Stomach (tissue), 19 donors: ENCODE measurements at places on chromosomes 1 and 21.

- H3K27ac ChIP-seq: peak overlapping the region; percentile 98
- peak overlapping the region; percentile 90 for H3K4me3 ChIP-seq
- H3K4me1 ChIP-seq: no peaks in the 10 kb centered on the region
- DNase-seq: no peak
- H3K27me3 ChIP-seq: no peaks in the 10 kb centered on the region
These were observed 472 bp upstream of the USP25 start for GRCh38 chr21:15729346-15729673.

GRCh38 chr1:51295926-51296325 lies 34.4 kb downstream of the TTC39A start:
- no peak for DNase-seq
- no peak overlapping the region for H3K27ac ChIP-seq
- H3K36me3 ChIP-seq: no peaks in the 10 kb centered on the region

GRCh38 chr1:80251591-80251990 lies 1245.1 kb upstream of the ADGRL4 start:
- DNase-seq: peak; percentile 3
- H3K4me1 ChIP-seq: no peaks in the 10 kb centered on the region
- no peaks in the 10 kb centered on the region for H3K36me3 ChIP-seq

DNA sequence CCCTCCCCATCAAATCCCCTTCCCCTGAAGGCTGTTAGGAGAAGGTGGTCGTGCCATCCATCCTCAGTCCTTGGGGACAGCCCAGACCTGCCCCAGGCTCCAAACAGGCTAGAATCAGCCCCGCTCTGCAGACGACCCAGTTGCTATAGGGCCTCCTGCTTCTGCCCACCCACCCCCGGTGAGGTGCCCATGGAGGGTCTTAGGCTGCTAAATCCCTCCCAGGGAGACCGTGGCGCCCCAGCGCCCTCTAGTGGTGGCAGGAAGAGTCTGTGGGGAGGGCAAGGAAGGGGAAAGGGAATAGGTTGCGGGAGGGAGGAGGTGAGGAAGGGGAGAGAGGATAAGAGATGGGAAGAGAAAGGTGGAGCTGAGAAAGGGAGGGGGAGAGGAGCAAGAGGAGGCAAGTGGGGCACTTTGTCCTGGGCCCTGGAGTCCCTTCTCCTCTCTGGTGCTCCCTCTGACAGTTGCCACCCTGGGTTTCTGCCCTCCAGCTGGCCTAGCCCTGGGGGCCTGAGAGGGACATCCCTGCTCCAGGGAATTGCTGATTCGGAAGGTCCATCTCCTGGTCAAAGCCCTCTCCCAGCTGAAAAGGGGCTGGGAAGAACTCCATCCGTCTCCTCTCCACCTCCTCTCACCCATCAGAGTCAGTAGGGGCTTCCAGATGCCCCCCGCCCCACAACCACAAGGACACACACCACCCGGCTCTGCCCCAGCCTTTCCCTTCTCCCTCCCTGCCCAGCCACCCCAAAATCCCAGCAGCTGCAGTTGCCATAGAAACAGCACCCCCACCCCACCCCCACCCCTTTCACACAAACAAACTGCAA lies 55.4 kb downstream of the CAMK2N1 start:
- H3K4me1 ChIP-seq: no peaks in the 10 kb centered on the region
- no peak overlapping the region for H3K4me3 ChIP-seq
- peak; percentile 57 for DNase-seq
- H3K27me3 ChIP-seq: peaks cover 24% of the 10 kb centered on the region
- no peak overlapping the region for H3K27ac ChIP-seq

GRCh38 chr1:85681087-85681486 lies 27.1 kb downstream of the ZNHIT6 start:
- no peak overlapping the region for H3K27ac ChIP-seq
- H3K36me3 ChIP-seq: peaks cover 37% of the 10 kb centered on the region
- H3K4me3 ChIP-seq: no peak overlapping the region
- peak; percentile 70 for DNase-seq

GRCh38 chr1:203378556-203379245 lies 27.8 kb upstream of the FMOD start:
- H3K27ac ChIP-seq: no peak overlapping the region
- no peaks in the 10 kb centered on the region for H3K36me3 ChIP-seq
- peaks cover under 1% of the 10 kb centered on the region for H3K4me1 ChIP-seq
- no peak for DNase-seq

DNA sequence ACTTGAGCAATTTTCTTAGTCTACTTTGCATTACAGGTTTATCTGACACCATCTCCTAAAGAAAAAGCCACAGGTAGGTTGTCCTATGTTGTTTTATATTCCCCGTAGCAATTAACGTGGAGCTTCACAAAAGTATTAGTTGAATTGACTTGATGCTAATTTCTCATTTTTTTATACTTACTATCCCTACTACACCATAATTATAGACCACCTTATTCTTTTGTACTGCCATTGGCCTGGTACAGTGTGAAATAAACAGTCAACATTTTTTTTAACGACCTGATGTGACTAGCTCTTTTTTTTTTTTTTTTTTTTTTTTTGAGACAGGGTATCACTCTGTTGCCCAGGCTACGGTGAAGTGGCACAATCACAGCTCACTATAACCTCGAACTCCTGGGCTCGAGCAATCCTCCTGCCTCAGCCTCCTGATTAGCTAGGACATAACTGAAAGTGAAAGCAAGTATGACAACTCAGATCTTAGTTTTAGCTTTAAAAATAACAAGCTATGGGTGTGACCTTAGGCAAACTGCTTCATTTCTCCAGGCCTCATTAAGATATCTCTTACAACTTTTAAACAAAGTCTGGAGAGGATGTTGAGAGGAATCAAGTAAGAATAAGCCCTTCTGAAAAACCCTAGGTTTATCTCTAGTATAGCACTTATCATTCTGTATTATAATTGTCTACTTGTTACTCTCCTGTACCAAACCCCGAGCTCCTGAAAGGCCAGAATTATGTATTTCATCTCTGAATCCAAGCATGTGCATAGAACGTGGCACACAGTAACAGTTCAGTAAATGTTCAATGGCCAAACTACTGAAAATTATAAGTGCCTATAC lies 49.5 kb downstream of the LUZP1 start:
- no peak overlapping the region for H3K4me3 ChIP-seq
- peaks cover 17% of the 10 kb centered on the region for H3K4me1 ChIP-seq
- H3K27me3 ChIP-seq: no peaks in the 10 kb centered on the region
- no peak for DNase-seq

GRCh38 chr1:15963968-15964648 lies 11.8 kb downstream of the ZBTB17 start:
- H3K4me3 ChIP-seq: no peak overlapping the region
- H3K36me3 ChIP-seq: no peaks in the 10 kb centered on the region
- H3K27ac ChIP-seq: no peak overlapping the region
- peaks cover 64% of the 10 kb centered on the region for H3K4me1 ChIP-seq
- no peak for DNase-seq
- H3K27me3 ChIP-seq: no peaks in the 10 kb centered on the region

DNA sequence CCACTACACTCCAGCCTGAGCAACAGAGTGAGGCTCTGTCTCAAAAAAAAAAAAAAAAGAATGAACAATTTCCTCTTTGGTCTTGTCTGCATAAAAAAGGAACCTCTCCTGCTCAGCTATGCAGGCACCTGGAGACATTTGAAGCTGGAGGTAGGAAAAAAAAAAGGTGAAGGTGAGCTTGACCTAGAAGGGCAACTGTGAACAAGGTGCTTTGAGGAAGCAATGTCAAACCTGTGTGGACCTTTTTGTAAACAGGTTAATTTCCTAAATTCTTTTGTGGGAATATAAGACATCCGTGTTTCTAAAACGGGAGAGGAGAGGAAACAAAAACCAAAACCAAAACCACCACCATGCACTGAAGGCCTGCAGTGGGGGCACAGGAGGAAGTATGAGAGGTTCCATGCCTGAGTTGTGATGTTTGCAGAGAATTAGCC lies 77.5 kb downstream of the SLC45A1 start:
- no peak for DNase-seq
- peaks cover 90% of the 10 kb centered on the region for H3K4me1 ChIP-seq
- peaks cover 13% of the 10 kb centered on the region for H3K36me3 ChIP-seq
- peak overlapping the region; percentile 73 for H3K27ac ChIP-seq
- peak overlapping the region; percentile 5 for H3K4me3 ChIP-seq
- H3K27me3 ChIP-seq: no peaks in the 10 kb centered on the region

- H3K4me1 ChIP-seq: no peaks in the 10 kb centered on the region
- no peak overlapping the region for H3K27ac ChIP-seq
- no peak overlapping the region for H3K4me3 ChIP-seq
- DNase-seq: no peak
- H3K36me3 ChIP-seq: no peaks in the 10 kb centered on the region
These were observed 18.9 kb upstream of the TUT4 start for GRCh38 chr1:52571783-52572182.

- no peaks in the 10 kb centered on the region for H3K27me3 ChIP-seq
- no peak overlapping the region for H3K4me3 ChIP-seq
- no peak overlapping the region for H3K27ac ChIP-seq
- H3K36me3 ChIP-seq: no peaks in the 10 kb centered on the region
- DNase-seq: no peak
These were observed 139.6 kb downstream of the FOXD2 start for GRCh38 chr1:47577303-47578025.

- no peak for DNase-seq
- no peak overlapping the region for H3K27ac ChIP-seq
- H3K27me3 ChIP-seq: no peaks in the 10 kb centered on the region
- H3K36me3 ChIP-seq: peaks cover 84% of the 10 kb centered on the region
These were observed 29.7 kb upstream of the MTMR11 start for GRCh38 chr1:149966405-149966804.

DNA sequence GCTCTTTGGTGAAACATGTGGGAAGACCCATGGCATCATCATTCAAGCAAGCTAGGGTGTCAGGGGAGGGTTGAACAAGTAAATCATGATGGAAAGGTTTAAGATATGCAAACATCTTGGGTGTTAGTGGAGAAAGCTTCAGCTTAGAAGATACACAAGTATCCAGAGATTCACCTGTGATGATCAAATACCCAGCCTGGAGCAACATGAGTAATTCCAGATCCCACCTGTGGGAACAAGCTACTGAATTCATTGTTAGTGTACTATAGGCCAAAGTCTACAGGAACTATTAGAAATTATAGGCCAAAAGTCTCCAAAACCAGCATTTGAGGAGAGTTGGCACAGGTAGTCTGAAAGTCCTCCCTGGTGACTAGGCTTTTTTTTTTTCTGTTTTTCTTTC lies 499.9 kb downstream of the NUF2 start:
- no peaks in the 10 kb centered on the region for H3K27me3 ChIP-seq
- no peak overlapping the region for H3K27ac ChIP-seq
- no peaks in the 10 kb centered on the region for H3K4me1 ChIP-seq
- no peaks in the 10 kb centered on the region for H3K36me3 ChIP-seq
- H3K4me3 ChIP-seq: no peak overlapping the region

DNA sequence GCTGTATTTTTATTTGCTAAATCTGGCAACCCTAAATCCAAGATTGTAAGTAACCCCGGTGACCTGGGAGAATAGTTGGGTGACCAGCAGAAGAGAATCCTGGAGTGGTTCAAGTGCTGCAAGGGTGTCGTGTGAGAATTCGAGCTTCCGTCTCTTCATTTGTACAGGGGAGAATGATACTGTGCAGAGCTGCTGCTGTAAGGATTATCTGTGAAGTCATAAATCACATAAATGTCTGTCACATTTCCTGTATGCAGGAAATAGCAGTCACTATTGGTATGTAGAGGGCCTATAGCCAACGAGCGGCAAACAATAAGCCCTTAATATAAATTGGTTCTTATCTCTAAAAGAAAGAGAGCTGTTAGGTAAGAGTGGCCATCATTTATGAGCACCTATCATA lies 90.7 kb downstream of the ATP1A1 start:
- no peak overlapping the region for H3K4me3 ChIP-seq
- DNase-seq: no peak
- no peaks in the 10 kb centered on the region for H3K27me3 ChIP-seq

- H3K4me3 ChIP-seq: no peak overlapping the region
- H3K27me3 ChIP-seq: no peaks in the 10 kb centered on the region
- no peaks in the 10 kb centered on the region for H3K4me1 ChIP-seq
- no peak for DNase-seq
These were observed 48.5 kb downstream of the FH start for GRCh38 chr1:241470908-241471590.

GRCh38 chr1:233695901-233696300 lies 82.0 kb downstream of the KCNK1 start:
- no peaks in the 10 kb centered on the region for H3K36me3 ChIP-seq
- H3K27me3 ChIP-seq: no peaks in the 10 kb centered on the region
- H3K4me3 ChIP-seq: no peak overlapping the region
- no peak overlapping the region for H3K27ac ChIP-seq

DNA sequence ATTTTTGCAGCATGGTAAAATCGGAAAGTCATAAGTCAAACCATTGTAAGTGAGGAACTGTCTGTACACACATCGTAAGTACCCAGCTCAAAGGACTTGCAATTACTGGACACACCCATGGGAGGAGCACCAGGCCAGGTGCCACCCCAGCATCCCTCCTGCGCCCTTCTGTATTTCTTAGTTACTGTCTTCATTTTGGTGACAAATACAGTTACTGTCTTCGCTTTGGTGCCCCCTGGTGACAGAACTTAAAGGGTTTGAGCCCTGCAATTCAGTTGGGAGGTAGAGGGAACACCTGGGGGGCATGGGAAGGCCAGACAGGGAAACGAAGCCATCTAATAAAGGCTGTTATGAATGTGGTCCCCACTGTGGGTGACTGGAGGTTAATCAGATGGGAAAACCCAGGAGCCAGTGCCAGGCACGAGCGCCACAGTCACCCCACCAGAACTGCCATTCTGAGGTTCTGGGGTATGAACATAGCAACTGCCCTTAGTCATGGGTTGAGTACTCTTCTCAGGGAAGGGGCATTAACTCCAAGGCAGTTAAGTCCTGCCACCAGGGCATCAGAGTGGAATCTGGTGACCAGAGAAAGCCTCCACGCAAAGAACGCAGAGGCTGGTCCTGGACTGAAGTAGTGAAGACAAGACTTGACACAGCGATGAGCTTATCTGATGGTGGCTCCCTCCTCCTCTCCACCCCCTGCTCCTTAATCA lies 612.9 kb downstream of the PTPRU start:
- H3K27me3 ChIP-seq: peaks cover 16% of the 10 kb centered on the region
- no peak overlapping the region for H3K4me3 ChIP-seq
- no peaks in the 10 kb centered on the region for H3K36me3 ChIP-seq
- H3K27ac ChIP-seq: no peak overlapping the region
- DNase-seq: peak; percentile 33

GRCh38 chr1:11080931-11081330 lies 18.7 kb downstream of the EXOSC10 start:
- H3K27ac ChIP-seq: no peak overlapping the region
- H3K4me3 ChIP-seq: no peak overlapping the region
- H3K36me3 ChIP-seq: peaks cover 76% of the 10 kb centered on the region

DNA sequence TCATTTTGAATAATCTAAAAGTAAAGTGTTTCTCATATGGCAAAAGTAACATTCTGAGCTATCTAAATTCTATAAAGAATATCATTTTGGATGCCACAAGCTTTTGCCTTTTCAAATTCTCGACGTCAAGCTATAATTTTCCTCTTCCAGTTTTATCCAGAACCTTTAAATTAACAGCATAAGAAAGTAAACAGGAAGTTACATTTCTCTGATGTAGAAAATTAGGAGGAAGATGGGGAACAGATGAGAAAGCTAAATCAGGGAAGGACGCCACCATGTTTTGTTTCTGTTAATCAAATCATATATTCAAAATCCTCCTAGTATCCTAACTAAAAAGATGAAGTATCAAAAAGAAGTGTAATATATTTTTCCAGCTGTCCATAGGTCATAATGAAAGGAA lies 8.8 kb upstream of the CAMSAP2 start:
- H3K27ac ChIP-seq: no peak overlapping the region
- H3K36me3 ChIP-seq: no peaks in the 10 kb centered on the region
- H3K4me3 ChIP-seq: no peak overlapping the region
- no peak for DNase-seq
- no peaks in the 10 kb centered on the region for H3K27me3 ChIP-seq
- H3K4me1 ChIP-seq: no peaks in the 10 kb centered on the region
